ENCODE measurements at places on chromosomes 3 and 15. TPM values are rescaled to one million over a fixed set of nuclear protein-coding genes. Genes with fewer than 3 reads are reported as not detected.

GRCh38 chr3:3334491-3334890, 155.0 kb upstream of the CRBN start:
- DNase-seq: no peak

- no peak for DNase-seq
Observed at GRCh38 chr15:84817466-84818081, 418 bp downstream of the ALPK3 start.

GRCh38 chr3:172749230-172749965, 1.1 kb upstream of the ECT2 start:
- DNase-seq: peak; percentile 60

DNA sequence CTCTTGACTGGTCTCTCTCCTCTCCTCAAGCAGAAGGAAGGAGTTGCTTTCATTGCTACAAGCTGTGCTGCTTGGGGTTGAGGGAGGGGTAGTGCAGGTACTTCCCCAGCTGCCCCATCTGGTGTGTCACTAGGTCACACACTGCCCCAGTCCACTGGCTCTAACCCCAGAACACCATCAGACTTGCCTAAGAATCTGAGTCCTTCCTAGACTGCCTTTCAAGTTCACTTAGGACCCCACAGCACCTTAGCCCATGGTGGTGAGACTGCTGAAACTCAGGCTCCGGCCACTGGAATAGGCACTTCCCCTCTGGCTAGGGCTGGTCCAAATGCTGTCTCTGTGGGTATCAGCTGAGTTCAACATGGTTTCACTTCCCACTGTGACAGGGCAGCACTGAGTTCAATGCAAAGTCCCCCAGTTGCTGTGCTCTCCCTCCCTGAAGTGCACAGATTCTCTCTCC, 279.7 kb upstream of the GOLGA6L4 start:
- DNase-seq: no peak

- peak; percentile 57 for DNase-seq
Observed at GRCh38 chr15:75732809-75733451, 20.3 kb upstream of the CSPG4 start.

DNA sequence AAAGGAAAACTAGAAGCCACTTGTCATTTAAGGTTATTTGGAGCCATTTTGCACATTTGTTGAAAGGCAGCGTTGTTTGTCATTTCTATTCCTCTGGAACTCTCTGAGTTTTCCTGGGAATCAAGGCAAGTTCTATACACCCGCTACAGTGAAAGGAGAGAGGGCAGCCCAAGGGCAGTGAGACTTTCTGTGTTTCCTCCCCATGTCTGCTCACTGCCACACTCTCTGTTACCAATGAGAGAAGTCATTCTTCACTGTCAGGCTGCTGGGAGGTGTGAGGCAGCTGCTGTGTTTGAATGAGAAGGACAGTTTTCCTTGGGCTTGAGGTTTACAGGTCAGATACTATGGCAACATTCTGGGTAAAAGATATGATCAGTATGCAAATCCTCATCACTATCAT, 36.0 kb downstream of the ATP13A5 start:
- DNase-seq: no peak

DNA sequence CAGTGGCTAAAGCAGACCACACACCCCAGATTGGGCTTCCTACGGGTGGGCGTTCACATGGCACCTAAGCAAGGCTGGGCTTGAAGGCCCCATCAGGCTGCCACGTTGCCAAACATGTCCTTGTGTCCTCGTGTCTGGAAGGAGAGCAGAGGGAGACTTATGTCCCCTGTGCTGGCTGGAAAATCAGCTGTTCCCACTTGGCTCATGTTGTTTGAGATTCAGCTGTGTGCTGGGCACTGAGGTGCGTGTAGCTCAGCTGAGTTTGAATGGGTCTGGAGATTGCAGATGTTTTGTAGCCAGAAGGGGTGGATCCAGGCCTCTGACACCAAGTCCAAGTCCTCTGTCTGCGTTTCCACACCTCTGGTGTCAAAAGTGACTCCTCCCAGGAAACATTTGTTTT, 34.6 kb downstream of the RLBP1 start:
- no peak for DNase-seq

- DNase-seq: no peak
Observed at GRCh38 chr15:90760661-90761232, 43.6 kb downstream of the BLM start.

DNA sequence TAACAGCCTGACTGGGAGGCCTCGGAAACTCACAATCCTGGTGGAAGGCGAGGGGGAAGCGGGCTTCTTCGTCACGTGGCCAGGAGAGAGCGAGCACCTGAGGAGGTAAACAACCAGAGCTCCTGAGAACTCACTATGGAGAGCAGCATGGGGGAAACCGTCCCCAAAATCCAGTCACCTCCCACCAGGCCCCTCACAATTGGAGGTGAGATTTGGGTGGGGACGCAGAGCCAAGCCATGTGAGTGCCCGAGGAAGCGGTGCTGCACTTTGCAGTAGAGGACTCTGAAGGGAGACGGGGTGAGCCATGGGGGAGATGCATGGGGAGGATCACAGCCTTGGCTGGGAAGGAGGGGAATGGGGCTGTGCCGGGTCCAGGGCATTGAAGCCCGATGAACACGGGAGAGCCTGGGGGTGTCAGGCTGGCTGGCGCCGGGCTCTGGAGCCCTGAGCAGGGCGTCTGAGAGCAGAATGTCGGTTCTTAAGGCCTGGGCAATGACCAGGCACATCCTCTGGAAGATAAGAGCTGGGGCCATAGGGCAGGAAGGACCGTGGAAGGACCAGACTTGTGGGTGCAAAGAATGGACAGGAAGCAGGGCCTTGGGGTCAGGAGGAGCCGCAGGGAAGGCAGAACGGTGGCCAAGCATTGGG, 117.7 kb downstream of the GABRG3 start:
- no peak for DNase-seq

DNA sequence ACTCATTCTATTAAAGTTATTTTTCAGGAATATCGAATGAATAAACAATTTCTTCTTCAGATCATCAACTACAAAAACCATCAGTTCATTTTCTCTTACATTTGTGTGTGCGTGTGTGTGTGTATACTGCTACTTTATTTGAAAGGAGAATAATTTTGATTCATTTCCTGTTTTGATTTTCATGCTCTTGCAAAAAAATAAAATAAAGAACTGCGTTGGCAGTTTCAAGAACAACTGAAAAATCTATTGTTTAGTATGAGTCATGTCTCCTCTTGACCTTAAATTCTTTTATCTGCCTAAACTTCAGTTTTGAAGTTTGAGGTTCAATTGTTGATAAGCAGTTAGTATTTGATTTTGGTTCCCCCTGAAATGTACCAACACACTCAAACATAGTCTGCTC, 540.8 kb downstream of the FGF12 start:
- no peak for DNase-seq

DNA sequence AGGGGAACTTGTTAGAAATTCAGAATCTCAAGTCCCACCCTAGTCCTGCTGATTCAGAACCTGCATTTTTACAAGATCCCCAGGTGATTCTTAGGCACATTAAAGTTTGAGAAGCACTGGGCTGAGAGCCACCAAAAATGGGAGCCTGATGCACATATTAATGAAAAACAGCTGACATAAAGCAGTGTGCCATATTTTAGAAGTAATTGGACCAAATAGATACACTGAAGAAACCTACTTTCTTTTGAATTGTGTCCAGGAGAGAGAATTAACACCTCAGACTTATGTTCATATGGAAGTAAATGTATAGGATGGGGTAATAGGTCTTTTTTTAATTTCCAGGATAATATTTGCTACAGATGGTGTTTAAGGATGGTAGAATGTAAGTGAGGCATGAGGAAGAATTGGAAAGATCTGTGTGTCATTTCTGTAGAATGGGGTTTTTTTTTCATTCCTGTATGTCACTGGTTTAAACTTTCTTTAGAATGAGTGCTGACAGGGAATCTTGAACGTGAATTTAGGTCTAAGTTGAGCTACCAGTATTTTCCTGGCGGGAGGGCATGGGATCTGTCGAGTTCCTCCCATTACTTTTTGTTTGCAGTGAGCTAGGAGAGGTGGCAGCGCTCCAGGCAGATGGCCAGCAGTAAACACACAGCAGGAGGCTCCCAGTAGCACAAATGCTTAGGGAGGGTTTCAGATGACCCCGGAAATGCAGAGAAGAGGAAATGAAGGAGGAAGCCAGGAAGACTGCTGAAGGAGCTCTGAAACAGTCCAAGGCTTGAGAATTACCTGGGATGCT, 185.6 kb downstream of the PLCL2 start:
- no peak for DNase-seq

GRCh38 chr15:29102911-29103823, 166.5 kb downstream of the NSMCE3 start:
- no peak for DNase-seq

The SH2D7 gene
- 2.9 TPM for polyA plus RNA-seq

DNA sequence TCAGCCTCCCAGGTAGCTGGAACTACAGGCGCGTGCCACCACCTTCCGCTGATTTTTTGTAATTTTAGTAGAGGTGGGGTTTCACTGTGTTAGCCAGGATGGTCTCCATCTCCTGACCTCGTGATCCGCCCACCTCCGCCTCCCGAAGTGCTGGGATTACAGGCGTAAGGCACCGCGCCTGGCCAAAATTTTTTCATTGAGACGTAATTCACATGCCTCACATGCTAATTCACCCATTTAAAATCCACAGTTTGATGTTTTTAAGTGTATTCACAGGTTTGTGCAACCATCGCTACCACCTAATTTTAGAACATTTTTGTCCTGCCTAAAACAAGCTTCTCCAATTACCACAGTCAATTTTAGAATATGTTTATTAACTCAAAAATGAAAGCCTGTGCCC, 37.1 kb downstream of the SELENOT start:
- no peak for DNase-seq

The SIDT1 gene
- polyA plus RNA-seq: 0.54 TPM

DNA sequence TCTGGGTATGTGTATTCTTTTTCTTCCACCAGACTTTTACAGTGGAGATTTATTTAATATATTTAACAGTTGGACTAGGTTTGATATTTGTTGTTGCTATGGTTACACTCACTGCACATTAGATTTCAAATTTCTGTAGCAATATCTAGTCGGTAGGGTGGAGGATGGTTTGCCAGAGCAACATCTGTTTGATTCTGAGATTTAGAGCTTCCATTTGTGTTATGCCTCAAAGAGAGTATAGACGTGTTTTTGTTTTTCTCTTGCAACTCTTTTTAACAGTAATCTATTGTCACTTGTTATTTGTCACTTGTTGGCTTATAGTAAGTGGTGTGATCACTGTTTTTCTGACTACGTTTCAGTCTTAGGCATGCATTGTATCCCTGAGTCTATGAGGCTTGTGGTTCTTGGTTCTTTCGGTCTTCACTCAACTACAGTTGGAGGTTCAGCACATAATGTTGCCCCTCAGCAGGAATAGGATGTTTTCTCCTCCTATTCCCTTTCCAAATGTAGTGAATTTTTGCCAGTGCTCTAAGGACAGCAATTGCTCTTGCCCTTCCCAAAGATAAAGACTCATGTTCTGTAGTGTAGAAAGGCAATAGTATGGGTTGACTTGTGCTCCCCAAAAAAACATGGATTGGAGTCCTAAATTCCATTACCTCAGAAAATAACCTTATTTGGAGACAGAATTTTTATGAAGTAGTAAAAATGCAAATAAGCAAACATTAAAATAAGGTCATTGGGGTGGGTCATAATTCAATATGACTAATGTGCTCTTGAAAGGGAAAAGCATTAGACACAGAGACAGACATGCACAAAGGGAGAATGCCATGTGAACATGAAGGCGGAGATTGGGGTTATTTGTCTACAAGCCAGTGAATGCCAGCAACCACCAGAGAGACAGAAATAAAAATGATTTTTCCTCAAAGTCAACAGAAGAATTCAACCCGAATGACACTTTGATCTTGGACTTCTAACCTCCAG, 692.1 kb downstream of the DIPK2A start:
- no peak for DNase-seq

The OR5K2 gene
- 0.10 TPM for polyA plus RNA-seq

DNA sequence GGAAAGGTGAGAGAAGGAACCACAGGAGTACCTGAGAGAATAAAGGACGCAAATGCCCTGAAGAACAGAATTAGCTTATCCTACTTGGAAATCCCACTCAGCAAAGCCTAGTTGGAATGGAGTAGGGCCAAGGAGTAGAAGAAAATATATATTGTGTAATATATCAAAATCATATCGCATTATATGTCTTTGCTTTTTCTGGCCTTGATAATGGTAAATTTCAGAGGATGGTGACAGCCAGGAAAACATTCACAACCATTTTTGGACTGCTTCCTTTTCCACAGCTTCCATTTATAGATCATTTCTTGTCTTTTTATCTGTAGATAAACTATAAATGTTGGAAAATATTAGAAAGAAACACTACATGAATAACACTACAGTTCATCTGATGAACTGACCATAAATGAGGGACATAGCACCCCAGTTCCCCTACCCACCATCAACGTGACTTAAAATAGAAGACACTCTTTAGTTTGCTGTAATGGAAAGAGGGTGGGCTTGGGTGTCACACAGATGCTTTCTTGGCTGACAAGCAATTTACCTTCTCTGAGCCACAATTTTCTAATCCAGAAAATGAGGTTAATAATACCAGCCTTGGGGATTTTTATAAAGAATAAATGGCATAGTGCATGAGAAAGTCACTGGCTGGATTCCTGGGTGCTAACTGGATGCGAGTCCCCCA, 569.6 kb downstream of the NTRK3 start:
- no peak for DNase-seq

GRCh38 chr3:23152989-23153388, 50.1 kb upstream of the UBE2E2 start:
- DNase-seq: no peak

- DNase-seq: no peak
Observed at GRCh38 chr3:53137221-53137620, 7.0 kb upstream of the RFT1 start.

GRCh38 chr3:78969483-78969882, 798.3 kb downstream of the ROBO1 start:
- DNase-seq: no peak

DNA sequence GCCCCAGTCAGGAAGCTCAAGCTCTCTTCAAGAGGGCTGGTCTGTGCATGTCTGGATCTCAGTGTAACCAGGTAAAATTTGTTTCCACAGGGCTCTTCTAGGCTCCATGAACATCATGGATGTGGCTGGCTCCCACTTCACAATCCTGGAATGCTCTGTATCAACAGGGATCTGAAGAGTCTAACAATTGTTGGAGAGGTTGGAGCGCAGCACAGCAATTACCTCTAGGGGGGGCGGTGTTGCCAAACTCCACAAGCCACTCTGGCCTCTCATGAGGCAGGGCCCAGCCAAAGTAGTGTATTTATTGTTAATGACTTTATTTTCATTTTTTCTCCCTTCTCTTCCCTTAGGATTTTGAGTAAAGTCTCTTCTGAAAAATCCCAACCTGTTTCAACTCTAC, 6.1 kb upstream of the EIF2B5 start:
- DNase-seq: peak; percentile 29

DNA sequence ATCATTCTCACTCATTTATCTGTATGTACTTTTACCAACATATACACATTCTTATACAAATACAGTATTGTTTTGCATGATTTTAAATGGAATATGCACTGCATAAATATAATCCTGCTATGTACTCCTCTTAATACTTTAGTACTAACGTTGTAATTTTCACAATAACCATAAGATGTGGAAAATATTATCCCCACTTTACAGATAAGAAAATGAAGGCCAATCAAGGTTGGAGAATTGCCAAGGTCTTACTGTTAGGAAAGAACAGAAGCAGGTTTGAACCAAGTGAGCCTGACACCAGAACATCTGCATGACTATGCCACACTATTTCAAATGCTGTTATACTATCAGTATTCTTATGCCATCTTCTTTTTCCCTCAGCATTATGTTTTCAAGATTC, 32.9 kb downstream of the BCL2A1 start:
- DNase-seq: no peak
